Stimulated activated naive CD4-positive, alpha-beta T cell (primary cell): ENCODE measurements at places on chromosomes 1 and 21.

DNA sequence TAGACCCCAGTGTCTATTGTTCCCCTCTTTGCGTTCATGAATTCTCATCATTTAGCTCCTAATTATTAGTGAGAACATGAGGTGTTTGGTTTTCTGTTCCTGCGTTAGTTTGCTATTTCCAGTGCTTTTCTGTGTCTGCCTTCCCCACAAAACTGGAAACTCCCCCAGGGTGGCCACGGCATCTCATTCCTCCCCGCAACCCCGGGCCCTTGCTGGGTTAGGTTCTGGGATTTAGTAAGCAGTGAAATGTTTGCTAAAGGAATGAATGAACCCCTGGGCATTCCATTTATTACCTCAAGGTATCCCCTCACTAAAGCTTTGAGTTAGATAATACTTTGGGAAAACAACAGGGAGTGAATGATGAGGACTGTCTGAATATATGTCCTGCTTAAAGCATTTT, 142.9 kb downstream of the GLUL start:
- DNase-seq, result no peak

DNA sequence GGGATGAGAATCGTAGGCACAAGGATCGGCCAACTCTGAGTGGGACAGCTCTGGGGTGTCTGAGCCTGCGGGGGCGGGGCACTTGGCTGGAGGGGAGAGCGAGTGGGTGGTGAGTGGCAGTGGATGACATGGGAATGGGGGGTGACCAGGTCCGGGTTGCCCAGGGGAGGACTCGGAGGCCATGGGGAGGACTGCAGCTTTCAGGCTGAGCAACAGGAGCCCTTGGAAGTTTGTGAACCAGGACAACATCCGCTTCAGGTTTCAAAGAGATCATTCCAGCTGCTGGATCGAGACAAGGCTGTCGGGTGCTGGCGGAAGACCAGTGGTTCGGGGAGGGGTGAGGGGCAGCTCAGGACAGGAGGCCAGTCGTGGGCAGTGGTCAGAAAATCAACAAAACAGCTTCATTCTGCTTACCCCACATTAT, 124.4 kb upstream of the IRF2BP2 start:
- no peak for DNase-seq

GRCh38 chr21:44797775-44798174, 3.8 kb downstream of the UBE2G2 start:
- no peak for DNase-seq

GRCh38 chr1:233121947-233122559, 171.6 kb downstream of the NTPCR start:
- no peak for DNase-seq

- no peak for DNase-seq
These were observed 92.3 kb downstream of the DMRTB1 start for GRCh38 chr1:53551428-53551995.
